ENCODE measurements at places on chromosomes 1 and 21.

GRCh38 chr1:167093846-167094516 is at the start of gene STYXL2:
STYXL2 (plus strand) TSS chr1:167094075; CDS start chr1:167094850, 775 bp downstream.
- DNase-seq = no peak

DNA sequence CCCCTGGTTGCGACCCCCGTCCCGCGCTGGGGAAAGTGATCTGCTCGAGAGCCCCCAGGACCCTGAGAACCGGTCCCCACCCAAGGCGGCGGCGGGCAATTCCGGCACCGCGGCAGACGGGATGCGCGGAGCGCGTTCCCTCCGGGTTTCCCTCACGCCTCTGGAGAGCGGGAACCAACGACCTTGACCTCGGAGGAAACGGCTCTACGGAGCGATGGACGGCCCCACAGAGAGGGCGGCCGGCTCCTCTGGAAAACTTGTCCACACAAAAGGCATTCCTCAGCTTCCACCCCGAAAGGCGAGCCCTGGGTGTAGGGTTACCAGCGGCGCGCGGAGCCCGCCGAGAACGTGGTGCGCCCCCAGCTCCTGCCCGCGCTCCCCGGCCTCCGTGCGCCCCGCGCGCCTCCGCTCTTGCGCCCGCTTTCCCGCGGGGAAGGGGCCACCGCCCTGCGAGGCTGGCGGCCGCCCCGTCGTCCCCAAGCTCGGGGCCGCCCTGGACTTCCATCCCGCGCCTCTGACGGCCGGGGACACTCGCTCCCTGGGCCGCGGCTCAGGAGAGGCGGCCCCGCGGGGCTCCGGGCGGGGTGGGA is 391 bp upstream of the KIAA1614 start:
- no peak for DNase-seq

DNA sequence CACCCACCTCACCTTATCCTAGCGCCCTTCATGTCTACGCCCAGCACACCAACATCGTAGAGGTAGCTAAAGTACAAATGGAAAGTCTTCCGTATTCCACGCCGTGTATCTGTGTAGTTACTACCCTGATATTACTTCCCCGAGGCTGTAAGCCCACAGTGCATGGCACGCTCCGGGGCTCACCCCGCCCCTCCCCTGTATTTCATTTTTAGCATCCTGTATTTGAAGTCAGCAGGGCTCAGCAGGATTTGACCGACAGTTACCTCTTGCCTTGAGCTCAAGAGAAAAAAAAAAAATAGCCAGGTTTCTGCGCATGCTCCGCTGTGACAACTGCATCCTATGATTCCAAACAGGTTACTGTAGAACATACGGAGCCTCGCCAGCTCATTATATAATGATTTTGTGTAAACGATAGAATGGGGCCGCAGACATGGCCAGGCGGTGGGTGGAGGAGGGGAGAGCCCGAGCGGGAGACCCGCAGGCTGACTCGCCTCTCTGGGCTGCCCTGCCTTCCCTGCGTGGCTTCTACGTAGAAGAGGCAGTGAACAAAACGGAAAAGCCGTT is 1.3 kb downstream of the ABCG1 start:
- peak; percentile 76 for DNase-seq

DNA sequence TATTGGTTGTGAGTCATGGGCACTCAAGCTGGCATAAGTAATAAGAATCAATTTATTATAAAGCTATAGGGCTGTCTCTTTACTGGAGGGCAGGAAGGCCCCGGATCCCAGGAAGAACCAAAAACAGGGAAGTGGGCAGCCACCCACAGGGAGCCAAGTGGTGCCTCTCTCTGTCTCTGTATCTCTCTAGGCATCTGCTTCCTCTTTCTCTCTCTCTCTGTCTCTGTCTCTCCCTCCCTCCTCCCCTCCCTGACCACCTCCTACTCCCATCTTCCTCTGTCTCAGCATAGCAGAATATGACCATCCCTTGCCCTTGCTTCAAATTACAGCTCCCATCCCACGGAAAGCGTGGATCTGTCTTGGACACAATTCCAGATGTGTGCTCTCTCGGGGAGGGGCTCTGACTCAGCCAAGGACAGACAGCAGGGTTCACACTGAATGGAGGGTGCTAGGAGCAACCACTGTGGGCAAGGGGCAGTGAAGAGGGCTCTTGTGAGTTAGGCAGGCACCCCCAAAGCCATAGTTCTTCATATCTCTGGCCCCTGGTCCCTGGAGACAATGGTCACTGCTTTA is 80.4 kb upstream of the LPGAT1 start:
- DNase-seq = no peak

- DNase-seq = no peak
These were observed 6.5 kb downstream of the PODN start for GRCh38 chr1:53068314-53069099.

All from activated CD4-positive, alpha-beta T cell treated with anti-CD3 and anti-CD28 coated beads, Interleukin-10, Interleukin-2, amounts not matched to agents 100 ng/mL and 50 ng/mL, durations not matched to agents 16 hours and 8 hours (primary cell).